ENCODE measurements at places on chromosomes 2 and 18. TPM values are rescaled to one million over a fixed set of nuclear protein-coding genes. Genes with fewer than 3 reads are reported as not detected.

FSHR gene
- not detected for total RNA-seq

ITPRIPL1 gene
- 0.94 TPM for total RNA-seq

DLX2 gene
- total RNA-seq: not detected

DHRS9 gene
- total RNA-seq: 0.24 TPM

FOXD4L1 gene
- total RNA-seq: not detected

TGIF1 gene
- total RNA-seq: 81.7 TPM

ACMSD gene
- total RNA-seq: not detected

MROH2A gene
- not detected for total RNA-seq

- H3K27me3 ChIP-seq: no peaks in the 10 kb centered on the region
- no peak for DNase-seq
- no peak overlapping the region for H3K27ac ChIP-seq
- no peak overlapping the region for H3K4me3 ChIP-seq
- no peaks in the 10 kb centered on the region for H3K4me1 ChIP-seq
- H3K36me3 ChIP-seq: no peaks in the 10 kb centered on the region
Observed at GRCh38 chr2:42733852-42734251, 30.1 kb downstream of the OXER1 start.

GRCh38 chr2:135914485-135914884 lies 38.2 kb upstream of the MCM6 start:
- H3K27ac ChIP-seq: no peak overlapping the region
- H3K36me3 ChIP-seq: peaks cover 4% of the 10 kb centered on the region
- DNase-seq: no peak
- H3K4me1 ChIP-seq: no peaks in the 10 kb centered on the region
- H3K27me3 ChIP-seq: no peaks in the 10 kb centered on the region

GRCh38 chr2:232318169-232318855 lies 60.2 kb upstream of the ALPP start:
- H3K27ac ChIP-seq: peak overlapping the region; percentile 69
- DNase-seq: no peak
- H3K4me3 ChIP-seq: no peak overlapping the region
- H3K27me3 ChIP-seq: no peaks in the 10 kb centered on the region

GRCh38 chr18:74590671-74591070 lies 7.0 kb upstream of the ZNF407 start:
- H3K4me1 ChIP-seq: peaks cover 4% of the 10 kb centered on the region
- no peaks in the 10 kb centered on the region for H3K27me3 ChIP-seq
- H3K4me3 ChIP-seq: no peak overlapping the region
- no peak overlapping the region for H3K27ac ChIP-seq

GRCh38 chr2:50347358-50348044 lies 684.4 kb downstream of the NRXN1 start:
- no peak for DNase-seq
- no peaks in the 10 kb centered on the region for H3K4me1 ChIP-seq
- peaks cover 4% of the 10 kb centered on the region for H3K27me3 ChIP-seq
- H3K4me3 ChIP-seq: no peak overlapping the region
- no peaks in the 10 kb centered on the region for H3K36me3 ChIP-seq

- no peak overlapping the region for H3K27ac ChIP-seq
- H3K4me3 ChIP-seq: no peak overlapping the region
- H3K4me1 ChIP-seq: no peaks in the 10 kb centered on the region
- peaks cover 5% of the 10 kb centered on the region for H3K27me3 ChIP-seq
- H3K36me3 ChIP-seq: no peaks in the 10 kb centered on the region
Observed at GRCh38 chr2:178205853-178206521, 11.7 kb downstream of the OSBPL6 start.

DNA sequence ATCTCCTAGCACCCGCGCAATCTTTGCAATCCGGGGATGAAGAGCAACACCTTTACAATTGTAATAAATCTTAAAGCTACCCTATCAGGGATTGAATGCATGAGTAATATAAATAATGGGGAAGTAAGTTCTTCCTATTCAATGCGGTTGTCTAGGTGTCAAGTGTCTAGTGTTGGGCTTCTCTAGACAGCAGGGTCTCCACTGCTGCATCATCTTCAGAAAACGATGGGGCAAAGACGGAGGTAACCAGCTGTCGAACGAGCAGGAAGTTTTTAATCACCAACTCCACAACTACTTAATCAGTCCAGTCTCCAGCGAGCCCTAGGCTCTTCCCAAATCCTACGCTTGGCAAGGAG lies 573 bp downstream of the STAM2 start:
- peaks cover 14% of the 10 kb centered on the region for H3K4me1 ChIP-seq
- H3K4me3 ChIP-seq: peak overlapping the region; percentile 80
- peaks cover 7% of the 10 kb centered on the region for H3K36me3 ChIP-seq
- DNase-seq: no peak

DNA sequence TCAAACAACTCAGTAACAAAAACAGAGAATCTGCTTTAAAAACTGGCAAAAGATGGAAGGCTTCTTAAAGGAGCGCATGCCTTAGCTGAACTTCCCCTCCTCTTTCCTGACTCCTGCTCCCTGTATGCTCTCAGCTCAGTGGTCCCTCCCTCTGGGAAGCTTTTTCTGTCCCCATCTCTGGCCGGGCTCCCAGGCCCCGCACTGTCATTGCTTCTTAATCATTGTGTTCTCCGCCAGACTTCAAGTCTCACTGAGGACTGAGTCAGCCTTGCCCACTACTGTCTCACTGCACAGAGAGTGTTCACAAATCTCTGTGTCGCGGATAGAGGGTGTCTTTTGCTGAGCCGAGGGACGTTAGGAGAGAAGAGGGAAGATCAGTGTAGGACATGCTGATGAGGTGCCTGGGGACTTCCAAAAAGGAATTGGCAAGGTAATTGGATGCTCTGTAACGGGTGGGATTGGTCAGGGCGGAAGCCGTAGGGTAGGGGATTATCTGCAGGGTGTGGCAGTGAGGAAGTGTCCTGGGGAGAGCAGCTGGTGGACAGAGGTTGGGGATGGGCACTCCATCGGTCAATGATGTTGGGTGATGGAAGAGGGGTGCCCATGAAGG lies 16.2 kb downstream of the TOGARAM2 start:
- H3K27me3 ChIP-seq: no peaks in the 10 kb centered on the region
- no peaks in the 10 kb centered on the region for H3K36me3 ChIP-seq

- H3K4me3 ChIP-seq: no peak overlapping the region
- DNase-seq: no peak
- no peaks in the 10 kb centered on the region for H3K27me3 ChIP-seq
- H3K27ac ChIP-seq: peak overlapping the region; percentile 16
- peaks cover 56% of the 10 kb centered on the region for H3K4me1 ChIP-seq
- H3K36me3 ChIP-seq: peaks cover 41% of the 10 kb centered on the region
Observed at GRCh38 chr2:95041060-95041823, 15.7 kb downstream of the MAL start.

- no peak overlapping the region for H3K4me3 ChIP-seq
- DNase-seq: no peak
- no peaks in the 10 kb centered on the region for H3K27me3 ChIP-seq
- no peaks in the 10 kb centered on the region for H3K4me1 ChIP-seq
- H3K27ac ChIP-seq: no peak overlapping the region
Observed at GRCh38 chr2:169711751-169712509, 17.7 kb downstream of the PHOSPHO2 start.

GRCh38 chr2:237012004-237012403 lies 73.7 kb upstream of the COPS8 start:
- no peaks in the 10 kb centered on the region for H3K4me1 ChIP-seq
- H3K4me3 ChIP-seq: no peak overlapping the region
- H3K27ac ChIP-seq: no peak overlapping the region
- no peak for DNase-seq
- H3K27me3 ChIP-seq: no peaks in the 10 kb centered on the region

- no peak overlapping the region for H3K27ac ChIP-seq
- no peak overlapping the region for H3K4me3 ChIP-seq
- H3K36me3 ChIP-seq: no peaks in the 10 kb centered on the region
- H3K4me1 ChIP-seq: no peaks in the 10 kb centered on the region
Observed at GRCh38 chr2:162710287-162710890, 128.2 kb downstream of the KCNH7 start.

- H3K27me3 ChIP-seq: no peaks in the 10 kb centered on the region
- H3K27ac ChIP-seq: no peak overlapping the region
- no peak overlapping the region for H3K4me3 ChIP-seq
- H3K36me3 ChIP-seq: no peaks in the 10 kb centered on the region
Observed at GRCh38 chr2:126399001-126399400, 257.0 kb upstream of the GYPC start.

- no peak for DNase-seq
- H3K4me1 ChIP-seq: peaks cover 4% of the 10 kb centered on the region
- H3K4me3 ChIP-seq: no peak overlapping the region
- H3K36me3 ChIP-seq: no peaks in the 10 kb centered on the region
- H3K27me3 ChIP-seq: no peaks in the 10 kb centered on the region
- H3K27ac ChIP-seq: no peak overlapping the region
Observed at GRCh38 chr2:7667260-7667757, 750.1 kb downstream of the RNF144A start.

DNA sequence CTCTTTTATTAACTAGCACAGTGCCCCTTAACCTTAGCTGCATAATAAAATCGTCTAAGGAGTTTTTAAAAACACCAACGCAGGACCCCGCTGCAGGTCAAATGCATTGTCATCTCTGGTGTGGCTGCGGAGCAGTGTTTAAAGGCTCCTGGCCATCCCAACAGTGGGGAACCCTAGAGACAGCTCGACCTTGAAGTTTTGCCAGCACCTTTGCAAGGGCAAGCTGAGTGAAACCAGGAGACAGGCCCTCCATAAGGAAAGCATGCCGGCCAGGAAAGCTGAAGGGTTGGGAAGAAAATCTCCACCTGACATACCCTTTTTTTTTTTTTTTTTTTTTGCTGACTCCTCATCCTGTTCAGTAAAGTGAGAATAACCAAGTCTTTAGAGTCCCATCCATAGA lies 349.0 kb downstream of the CMPK2 start:
- no peak overlapping the region for H3K4me3 ChIP-seq
- no peak for DNase-seq
- H3K27ac ChIP-seq: no peak overlapping the region
- no peaks in the 10 kb centered on the region for H3K36me3 ChIP-seq
- H3K27me3 ChIP-seq: no peaks in the 10 kb centered on the region

- H3K4me1 ChIP-seq: no peaks in the 10 kb centered on the region
- peaks cover 3% of the 10 kb centered on the region for H3K36me3 ChIP-seq
- no peak for DNase-seq
- H3K27ac ChIP-seq: no peak overlapping the region
- H3K4me3 ChIP-seq: no peak overlapping the region
Observed at GRCh38 chr2:238256111-238256510, 16.3 kb upstream of the HES6 start.

DNA sequence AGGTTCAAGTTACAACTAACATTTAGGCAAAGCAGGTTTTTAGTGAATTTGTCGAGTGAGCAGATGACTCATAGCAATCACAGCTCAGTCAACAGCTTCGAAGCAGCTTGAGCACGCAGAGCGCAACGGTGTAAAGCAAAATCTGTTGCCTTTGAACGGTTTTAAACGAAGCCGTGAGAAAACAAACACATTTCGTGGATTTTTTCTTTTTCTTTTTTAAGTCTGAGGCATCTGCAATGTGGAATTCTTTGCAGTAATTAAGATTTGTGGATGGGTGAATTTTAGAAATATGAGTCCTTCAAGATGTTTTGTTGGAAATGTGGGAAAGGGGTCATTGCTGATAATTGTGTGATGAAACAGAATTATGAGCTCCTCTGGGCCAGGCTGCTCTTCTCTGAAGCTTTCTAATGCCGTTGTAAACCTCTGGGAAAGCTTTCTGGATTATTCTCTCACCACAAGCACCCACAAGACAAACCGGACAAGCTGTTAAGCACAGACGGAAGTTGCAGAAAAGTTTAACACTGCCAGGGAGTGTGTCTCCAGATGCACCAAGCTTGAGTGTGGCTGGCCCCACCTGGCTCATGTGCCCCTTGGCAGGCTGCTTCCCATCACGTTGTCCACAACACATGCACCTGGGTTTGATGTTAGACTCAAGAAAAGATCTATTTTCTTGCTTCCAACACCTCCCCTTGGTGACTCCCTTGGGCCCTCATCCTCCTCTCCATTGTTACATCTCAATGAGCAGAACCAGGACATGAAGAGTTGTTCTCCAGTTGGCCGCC lies 224.7 kb downstream of the ACKR3 start:
- no peaks in the 10 kb centered on the region for H3K36me3 ChIP-seq
- H3K4me3 ChIP-seq: no peak overlapping the region
- no peak for DNase-seq
- H3K4me1 ChIP-seq: no peaks in the 10 kb centered on the region
- H3K27ac ChIP-seq: no peak overlapping the region

DNA sequence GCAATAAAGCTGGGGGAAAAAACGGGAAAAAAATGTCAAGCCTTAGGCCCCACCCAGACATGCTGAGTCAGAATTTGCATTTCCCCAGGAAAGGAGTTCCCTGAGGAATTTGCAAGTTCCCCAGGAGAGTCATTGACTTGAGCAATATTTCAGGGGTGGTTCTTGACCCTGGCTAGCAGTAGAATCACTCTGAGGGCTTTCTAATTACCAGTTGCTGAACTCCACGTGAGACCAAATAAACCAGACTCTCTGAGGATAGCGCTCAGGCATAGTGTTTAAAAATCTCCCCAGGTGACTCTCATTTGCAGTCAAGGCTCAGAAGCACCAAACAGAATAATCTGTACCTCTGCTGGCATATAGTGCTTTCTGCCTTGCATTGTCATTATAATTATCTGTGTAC lies 48.7 kb downstream of the C1QL2 start:
- H3K27me3 ChIP-seq: no peaks in the 10 kb centered on the region
- no peak overlapping the region for H3K27ac ChIP-seq
- H3K4me1 ChIP-seq: no peaks in the 10 kb centered on the region
- H3K36me3 ChIP-seq: no peaks in the 10 kb centered on the region
- DNase-seq: no peak

DNA sequence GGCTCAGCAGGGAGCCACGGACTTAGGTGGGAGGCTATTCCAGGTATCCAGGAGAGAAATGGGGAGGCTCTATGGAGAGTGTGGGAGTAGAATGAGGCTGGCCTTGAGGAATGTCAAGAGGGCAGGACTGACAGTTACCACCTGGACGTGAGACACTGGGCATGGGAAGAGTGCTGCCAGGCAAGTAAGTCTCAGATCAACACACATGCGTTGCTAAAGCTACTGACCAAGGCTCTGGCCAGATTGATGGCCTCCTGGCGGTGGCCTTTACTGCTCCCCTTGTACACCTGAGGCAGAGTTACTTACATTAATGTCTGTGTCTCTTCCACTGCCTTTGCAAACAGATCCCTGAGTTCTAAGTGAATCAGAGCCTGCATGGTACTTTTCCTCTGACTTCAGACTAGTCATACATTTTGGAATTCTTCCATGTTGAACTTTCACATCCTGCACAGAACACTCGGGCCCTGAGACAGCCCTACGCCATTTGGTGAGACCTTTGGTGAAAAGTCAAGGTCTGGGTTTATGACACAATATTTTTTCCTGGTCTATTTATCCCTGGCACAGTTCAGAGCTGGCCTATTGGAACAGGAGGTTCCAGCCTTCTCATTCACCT lies 398.8 kb upstream of the TRIB2 start:
- H3K4me3 ChIP-seq: no peak overlapping the region
- peaks cover 16% of the 10 kb centered on the region for H3K4me1 ChIP-seq
- no peaks in the 10 kb centered on the region for H3K36me3 ChIP-seq
- no peak for DNase-seq
- no peak overlapping the region for H3K27ac ChIP-seq
